ENCODE measurements at places on chromosomes 1 and 21.

DNA sequence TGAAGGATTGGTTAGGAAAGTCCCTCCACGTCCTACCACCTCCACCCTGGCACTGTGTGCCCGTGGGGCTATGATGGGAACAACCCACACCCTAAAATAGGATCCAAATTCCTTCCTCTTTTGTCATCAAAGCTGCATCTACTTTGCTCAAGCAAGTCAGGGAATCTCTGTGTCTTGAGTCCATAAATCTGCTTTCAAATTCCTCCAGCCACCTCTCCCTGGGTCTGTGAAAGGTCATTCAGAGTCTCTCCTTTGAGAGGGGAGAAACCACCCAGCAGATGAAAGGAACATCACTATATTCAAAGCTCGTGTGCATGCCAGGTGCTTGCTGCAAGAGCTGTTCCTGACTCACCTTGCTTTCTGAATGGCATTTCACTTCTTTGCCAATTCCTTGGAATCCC, 243.6 kb downstream of the TM2D1 start:
- no peak for DNase-seq

GRCh38 chr1:222616525-222616924, 1.4 kb upstream of the MIA3 start:
- no peak for DNase-seq

DNA sequence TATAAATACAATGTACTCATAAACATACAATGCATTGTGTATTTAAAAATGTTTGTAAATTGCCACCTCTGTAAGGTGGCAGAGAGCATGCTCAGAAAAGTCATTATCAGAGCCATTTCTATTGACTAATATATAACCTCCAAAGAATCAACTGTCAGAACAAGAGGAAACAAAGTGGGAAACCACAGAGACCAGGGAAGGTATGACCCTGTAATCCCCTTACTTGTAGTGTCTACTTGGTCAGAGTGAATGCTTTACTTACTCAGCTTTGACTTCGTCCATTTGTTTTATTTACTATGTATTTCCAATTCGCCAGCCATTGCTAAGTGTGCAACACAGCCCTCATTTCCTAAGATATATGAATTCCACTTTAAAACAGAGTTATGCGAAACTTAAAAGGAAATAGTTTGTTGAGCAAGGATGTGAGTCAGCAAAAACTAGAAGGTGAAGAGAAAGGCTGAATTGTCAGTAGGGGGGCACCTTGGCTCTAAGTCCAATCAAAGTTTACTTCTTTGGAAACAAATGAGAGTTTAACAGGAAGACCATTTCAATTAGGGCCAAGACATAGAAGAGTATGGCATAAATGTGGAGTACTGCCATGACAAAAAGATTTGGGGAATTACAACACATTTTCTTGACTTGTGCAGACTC, 671.7 kb upstream of the PTBP2 start:
- no peak for DNase-seq

GRCh38 chr1:232132572-232132971, 497.4 kb downstream of the SIPA1L2 start:
- DNase-seq: no peak

DNA sequence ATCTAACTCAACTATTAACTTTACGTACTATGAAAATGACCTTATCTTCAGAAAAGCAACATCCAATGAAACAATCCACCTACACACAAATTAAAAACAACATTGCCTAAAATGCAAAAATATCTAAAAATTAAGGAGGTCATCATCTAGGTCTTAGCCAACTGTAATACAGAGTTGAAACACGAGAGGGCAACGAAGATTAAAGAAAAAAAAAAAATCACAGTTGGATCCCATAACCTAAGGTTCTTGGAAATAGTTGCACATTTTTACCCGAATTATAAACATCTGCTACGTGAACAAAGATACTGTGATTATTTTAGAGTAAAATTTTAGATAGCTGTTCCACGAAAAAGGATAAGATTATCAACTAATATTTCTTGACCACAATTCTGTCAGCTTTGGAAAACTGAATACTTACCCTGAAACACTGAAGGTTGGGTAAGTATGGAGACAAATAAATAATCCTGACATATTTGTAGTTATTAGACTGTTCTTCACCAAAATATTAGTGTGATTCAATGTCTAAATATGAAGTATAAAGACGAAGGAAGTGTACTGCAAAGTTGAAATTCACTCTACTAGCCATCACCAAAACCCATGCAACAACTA, 88.0 kb upstream of the AK4 start:
- peak; percentile 37 for DNase-seq

- no peak for DNase-seq
These were observed 3.3 kb downstream of the PDZK1IP1 start for GRCh38 chr1:47186267-47187185.

DNA sequence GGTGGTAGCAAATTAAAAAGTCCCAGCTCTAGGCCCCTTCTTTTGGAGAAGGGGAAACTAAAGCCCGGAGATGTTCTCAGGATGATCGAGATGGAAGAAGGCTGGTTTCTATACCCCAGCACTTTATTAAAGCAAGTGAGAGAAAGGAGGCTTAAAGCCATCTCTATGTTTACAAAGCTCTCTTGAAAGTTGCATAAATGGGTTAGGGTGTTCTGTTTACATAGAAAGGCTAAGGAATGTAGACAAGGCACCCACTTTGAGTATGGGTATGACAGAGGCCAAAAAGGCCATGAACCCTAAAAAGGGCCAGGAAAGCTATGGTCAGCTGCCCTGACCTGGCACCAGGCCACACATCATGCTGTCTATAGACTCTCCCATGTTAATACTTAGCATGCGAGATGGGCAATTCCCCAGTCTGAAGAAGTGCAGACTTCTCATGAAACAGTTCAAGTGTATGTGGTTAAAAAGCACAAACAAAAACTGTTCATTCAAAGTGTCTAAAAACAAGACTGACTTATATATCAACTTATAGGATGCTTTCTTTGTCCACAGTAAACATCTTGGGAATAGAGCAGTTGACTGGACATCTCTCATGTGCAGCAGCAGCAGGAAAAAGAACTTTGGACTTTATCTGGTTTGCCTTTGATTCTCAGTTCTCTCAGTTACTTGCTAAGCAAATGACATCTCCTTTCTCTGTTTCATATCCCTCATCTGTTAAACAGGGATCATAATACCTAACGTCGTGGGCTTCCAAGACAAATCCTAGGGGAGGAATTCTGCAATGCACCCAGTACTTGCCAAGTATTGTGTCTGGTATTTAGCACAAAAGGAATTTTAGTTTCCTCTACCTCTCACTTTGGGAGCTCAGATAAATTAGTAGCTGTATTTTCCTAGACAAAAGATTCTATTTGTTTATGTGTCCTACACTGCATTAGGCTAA, 521.6 kb downstream of the PLPP3 start:
- no peak for DNase-seq

GRCh38 chr1:38498686-38499085, 360.9 kb downstream of the RRAGC start:
- DNase-seq: no peak

DNA sequence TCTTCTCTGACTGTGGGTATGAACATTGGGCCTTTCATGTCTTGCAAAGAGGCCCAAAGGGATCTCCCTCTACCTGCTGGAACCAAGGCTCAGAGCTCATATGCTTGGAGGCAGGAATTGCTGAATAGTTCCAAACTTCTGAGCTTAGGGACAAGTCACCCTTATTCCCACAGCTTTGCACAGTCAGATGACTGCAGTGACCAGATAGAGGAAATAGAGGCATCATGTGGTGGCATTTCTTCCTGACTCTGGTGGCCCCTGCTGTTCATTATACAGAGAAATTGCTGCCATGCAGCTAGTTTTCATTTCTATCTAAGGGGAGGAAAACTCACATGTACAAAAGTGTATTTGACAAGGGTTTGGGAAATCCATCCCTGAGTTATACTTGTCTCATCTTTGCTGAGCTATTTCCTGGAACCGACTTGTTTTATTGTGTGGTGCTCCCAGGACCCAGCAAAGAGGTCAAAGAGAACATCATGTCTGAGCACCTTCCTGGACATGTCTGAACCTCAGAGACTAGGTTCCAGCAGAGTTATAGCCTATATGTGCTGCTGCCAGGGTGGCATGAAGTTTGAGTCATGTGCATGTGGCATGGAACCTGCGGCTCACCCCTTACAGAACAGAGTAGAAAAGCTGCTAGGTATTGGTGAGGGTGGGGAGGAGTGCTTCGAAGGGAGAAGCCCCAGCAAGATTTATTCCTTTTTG, 131.2 kb downstream of the PIK3R3 start:
- DNase-seq: no peak

DNA sequence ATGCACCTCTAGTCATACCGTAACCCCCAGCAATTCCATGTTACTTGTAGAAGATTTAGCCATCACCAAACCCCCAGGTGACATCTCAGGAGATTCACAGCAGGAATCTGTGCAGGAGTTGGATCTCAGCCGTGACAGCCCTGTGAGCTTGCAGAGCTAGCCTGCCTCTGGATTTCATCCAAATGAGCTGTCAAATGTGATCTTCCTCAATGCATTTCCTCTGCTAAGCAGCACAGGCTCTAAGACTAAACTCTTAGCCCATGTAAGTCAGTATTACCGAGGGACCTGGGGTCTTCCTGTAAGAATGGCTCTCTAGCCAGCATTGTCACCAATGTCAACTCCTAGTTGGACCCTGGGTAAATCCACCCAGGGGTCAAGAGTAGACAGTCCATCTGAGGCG, 41.7 kb downstream of the UMODL1 start:
- no peak for DNase-seq

GRCh38 chr1:58189453-58189852, 357.1 kb downstream of the OMA1 start:
- no peak for DNase-seq

GRCh38 chr1:5645929-5646328, 346.3 kb downstream of the NPHP4 start:
- DNase-seq: no peak

DNA sequence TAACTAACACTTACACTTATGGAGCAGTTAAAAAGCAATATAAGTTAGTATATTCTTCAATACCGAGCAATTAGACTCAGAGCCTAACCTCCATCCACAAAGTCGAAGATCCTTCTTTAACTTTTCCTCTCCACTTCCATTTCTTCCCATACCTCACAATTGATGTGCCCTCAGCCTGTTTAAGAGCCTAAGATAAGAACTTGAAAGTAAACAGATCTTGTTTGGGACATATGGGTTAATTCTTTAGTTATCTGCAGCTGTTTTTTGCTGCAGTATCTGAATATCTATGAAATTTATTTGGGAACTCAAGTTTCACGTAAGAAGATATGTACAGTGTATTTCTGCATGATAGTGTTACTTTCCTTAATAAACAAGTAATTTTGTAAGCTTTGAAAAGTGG, 51.5 kb downstream of the MIGA1 start:
- DNase-seq: no peak

DNA sequence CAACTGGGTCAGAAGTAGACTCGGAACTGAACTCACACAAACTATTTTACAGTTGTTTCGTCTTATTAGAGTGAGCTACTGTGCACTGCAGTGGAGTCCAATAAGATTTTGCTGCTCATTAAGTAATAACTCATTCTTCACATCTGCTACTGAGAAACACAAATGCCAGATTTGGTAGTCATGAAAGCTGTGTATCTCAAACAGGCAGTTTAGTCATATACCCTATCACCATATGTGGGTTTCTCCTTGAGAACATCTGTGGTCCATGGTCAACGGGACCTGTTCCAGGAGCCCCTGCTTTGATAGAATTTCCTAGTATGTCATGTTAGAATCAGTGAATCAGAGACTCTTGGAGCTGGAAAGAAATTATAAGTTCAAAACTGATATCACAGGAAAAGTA, 60.4 kb downstream of the ALG14 start:
- no peak for DNase-seq

GRCh38 chr1:178725466-178726086, 532 bp downstream of the RALGPS2 start:
- peak; percentile 6 for DNase-seq

- no peak for DNase-seq
These were observed 478 bp downstream of the MAD2L2 start for GRCh38 chr1:11680270-11681070.

DNA sequence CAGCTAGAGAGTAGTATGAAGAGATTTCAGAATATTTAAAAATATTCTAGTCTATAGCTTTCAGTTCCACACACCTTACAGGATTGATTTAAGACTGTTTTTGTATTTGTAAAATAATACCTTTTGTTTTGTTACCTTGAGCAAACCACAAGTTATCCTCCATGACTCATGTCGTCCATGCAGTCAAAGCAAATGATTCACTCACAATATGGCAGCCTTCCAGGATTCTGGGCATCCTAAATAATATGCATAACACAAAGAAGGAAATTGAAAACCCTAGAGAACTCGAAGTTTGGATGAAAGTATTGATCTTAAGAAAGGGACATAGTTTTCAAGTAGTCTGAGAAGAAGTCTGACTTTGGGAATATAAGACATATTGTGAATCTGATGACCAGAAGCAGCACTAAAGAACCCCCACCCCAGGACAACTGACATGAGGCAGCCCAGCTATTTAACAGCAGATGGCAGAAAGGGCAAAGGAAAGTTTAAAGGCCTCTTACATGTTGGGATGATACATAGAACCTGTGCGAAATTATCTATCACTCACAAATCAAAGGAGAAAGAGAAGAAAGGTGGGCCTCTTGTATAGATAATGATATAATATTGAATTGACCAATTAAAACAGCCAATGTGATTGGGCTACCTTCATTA, 857.9 kb downstream of the BRINP3 start:
- no peak for DNase-seq

- no peak for DNase-seq
These were observed 14.7 kb upstream of the IRF2BP2 start for GRCh38 chr1:234624724-234625117.

DNA sequence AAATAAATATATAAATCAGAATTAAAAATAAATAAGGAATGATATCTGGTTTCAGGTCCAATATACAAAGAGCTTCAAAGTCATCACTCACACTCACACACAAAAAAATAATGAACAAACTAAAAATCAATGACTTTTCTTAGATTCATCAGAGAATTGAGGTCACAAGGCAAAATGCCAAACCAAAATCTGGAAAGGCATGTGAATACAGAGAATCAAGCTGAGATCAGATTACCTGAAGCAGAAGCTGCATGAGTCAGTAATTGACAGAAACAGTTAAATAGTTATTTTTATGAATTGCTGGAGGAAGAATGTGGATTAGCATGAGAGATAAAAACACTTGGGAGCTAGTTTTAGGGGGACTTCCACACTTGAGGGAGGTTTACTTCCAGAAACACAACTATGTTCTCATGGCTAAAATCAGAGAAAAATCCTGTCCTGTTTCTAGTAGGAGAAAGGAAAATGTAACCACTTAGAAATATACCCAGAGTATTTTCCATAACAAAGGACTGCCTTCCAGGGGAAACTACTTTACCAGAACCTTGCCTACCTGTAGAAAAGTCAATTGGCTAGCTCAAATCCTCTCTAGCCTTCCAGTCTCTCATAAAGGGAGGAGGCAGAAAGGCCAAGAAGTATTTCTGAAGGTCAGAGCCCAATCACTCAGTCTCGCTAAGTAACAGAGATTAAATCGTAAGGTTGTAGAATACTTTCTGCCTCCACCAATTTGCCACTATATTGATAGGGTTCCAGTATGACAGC, 536.6 kb upstream of the NR5A2 start:
- no peak for DNase-seq

- peak; percentile 76 for DNase-seq
These were observed at the start of gene HYI for GRCh38 chr1:43453442-43454269. TSS of gene HYI (minus strand) at chr1:43453931. CDS start at chr1:43453793, 138 bp downstream.
